ENCODE measurements at places on chromosomes 11 and 22.

GRCh38 chr11:64089493-64089892 is 53.8 kb downstream of the FLRT1 start:
- DNase-seq: no peak

- no peak for DNase-seq
Observed at GRCh38 chr11:62145261-62145871, 21.6 kb downstream of the INCENP start.

- no peak for DNase-seq
Observed at GRCh38 chr11:60854140-60854846, 1.5 kb downstream of the PTGDR2 start.

- DNase-seq: no peak
Observed at GRCh38 chr11:79167510-79168188, 273.2 kb downstream of the TENM4 start.

- no peak for DNase-seq
Observed at GRCh38 chr11:132561937-132562336, 970.4 kb downstream of the OPCML start.

- no peak for DNase-seq
Observed at GRCh38 chr22:45201678-45202332, 38.1 kb downstream of the NUP50 start.

DNA sequence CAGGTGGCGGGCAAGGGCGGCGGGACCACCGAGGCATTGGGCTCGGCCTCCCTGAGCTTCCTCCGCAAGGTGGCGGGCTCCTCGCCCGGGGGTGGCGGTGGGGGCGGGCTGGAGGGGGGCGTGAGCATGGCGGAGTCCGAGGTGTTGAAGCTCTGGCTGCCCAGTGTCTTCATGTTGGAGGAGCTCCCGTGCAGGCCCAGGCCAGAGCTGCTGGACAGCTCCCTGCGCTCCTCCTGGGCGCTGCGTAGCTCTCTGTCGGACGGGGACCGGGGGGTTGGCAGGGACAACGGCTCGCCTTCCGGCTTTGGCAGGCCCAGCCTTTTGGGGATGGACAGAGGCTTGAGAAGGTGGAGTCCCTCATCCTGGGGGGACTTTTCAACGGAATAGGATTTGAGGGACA is 43.9 kb upstream of the BID start:
- no peak for DNase-seq

DNA sequence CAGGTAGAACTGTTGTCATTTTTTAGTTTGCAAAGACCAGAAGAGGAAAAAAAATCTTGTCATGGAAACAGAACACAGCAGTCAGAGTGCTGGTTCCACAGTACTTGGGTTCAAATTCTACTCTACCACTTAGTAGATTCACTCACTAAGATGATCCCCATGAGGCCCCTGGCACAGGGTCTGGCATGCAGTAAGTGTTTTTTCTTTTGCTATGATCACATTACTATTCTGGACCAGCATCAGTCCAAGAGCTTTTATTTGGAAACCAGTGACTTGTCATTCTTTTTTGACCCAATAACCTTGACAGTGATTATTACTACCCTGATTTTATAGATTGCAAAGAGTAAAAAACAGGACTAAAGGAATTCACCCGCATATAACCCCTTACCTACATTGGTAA is 4.1 kb downstream of the EEF1G start:
- DNase-seq: no peak

- DNase-seq: no peak
Observed at GRCh38 chr22:39237318-39238100, 7.3 kb downstream of the PDGFB start.

DNA sequence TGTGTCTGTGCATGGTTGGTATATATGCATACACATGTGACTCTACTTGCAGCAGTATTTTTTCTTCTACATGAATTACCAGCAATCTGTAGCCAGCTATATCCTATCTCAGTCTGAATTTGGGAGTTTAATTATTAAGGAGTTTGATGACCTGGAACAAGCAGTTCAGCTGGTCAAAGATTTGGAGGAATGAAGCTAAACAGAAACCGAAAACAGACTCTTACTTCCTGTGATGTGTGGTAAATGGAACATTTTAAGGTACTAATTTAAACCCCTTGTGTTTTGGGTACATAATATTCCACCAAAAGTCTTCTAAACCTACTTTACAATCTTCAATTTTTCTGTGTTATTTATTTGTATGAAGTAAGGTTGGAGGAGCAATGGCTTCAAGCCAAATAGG is 124.4 kb upstream of the PGR start:
- DNase-seq: no peak

GRCh38 chr11:15969281-15969680 is 387.1 kb downstream of the SOX6 start:
- DNase-seq: peak; percentile 63

- DNase-seq: no peak
Observed at GRCh38 chr11:77308838-77309237, 7.4 kb upstream of the GDPD4 start.

- no peak for DNase-seq
Observed at GRCh38 chr11:84905411-84905810, 721.7 kb downstream of the DLG2 start.

DNA sequence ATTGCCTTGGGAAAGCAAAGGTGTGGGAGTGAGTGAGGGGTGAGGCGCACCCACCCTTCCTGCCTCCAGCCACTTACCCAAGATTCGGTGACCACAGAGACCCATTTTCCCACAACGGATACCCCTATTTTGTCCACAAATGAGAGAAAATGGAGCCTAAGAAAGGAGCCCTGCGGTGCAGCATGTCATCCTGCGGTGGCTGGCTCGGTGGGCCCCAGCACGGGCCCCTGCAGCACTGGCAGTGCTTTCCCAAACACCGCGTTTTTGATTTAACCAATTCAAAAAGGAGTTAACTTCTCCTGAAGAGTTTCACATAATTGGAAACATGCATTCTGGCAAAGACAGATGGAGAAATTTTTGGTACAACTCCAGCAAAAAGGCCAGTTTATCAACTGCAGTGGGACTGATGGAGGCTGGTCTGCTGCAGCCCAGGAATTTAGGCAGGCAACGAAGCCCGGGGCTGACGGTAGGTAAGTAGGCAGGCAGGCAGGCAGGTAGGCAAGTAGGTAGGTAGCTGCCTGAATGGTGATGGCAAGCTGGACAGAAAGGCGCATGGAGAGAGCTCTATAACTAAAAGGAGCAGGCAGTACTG is 84.2 kb downstream of the FDX1 start:
- no peak for DNase-seq

DNA sequence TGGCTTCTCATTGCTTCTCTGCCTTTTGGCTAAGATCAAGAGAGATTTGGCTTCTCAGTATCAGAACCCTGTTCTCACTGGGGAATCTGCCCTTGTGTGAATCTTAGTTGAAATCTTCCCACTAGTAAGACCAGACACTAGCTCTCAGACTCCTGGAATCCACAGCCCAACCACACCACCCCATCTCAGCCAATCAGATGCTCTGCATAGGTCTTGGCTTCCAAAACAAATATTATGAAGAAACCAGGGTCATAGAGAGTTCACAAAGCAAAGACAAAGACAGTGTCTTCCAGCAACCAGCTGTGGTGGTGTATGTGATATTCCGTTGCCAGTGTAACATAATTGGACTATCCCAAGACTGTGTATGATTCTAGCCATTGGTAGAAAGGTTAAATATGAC is 5.4 kb downstream of the OR8B12 start:
- DNase-seq: no peak

DNA sequence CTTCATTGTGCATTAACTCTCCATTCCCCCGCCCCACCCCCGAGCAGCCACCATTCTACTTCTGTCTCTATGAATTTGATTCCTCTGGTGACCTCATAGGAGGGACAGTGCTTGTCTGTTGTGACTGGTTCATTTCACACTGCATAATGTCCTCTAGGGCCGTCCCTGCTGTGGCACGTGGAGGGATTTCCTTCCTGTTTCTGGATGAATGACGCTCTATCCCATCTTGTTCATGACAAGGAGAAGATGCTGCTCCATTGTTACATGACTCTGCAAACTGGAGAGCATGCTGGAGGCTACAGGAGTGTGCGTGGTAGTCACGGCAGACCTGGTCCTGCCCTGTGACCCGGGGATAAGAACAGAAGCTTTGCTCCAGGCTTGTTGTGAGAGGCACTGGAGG is 61.3 kb downstream of the RTL6 start:
- DNase-seq: no peak

DNA sequence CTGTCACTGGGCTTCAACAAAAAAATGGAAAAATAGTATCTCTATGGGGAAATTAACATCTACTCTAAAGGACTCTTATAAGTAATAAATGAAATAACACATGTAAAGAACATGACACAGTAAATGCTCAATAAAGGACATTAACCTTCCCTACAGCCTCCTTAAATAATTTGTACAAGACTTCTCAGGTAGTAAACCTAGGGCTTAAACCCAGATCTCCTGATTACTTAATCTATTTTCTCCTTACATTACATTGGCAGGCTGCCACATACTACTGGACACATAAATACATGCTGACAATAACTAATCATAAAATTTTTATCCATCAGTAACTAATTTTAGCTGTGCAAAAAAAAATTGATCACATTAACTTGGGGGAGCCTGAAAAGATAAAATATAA is 4.9 kb downstream of the AMBRA1 start:
- no peak for DNase-seq

DNA sequence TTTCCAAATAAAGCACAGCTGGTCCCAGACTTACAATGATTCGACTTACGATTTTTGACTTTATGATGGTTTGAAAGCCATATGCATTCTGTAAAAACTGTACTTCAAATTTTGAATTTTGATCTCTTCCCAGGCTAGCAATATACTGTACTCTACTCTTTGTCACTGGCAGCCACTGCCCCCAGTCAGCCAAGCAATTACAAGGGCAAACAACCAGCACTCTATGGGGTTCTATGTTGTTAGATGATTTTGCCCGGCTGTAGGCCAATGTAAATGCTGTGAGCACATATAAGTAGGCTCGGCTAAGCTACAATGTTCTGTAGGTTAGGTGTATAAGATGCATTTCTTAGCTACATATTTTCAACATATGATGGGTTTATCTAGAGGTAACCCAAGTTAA is 217.3 kb downstream of the RAB38 start:
- no peak for DNase-seq

DNA sequence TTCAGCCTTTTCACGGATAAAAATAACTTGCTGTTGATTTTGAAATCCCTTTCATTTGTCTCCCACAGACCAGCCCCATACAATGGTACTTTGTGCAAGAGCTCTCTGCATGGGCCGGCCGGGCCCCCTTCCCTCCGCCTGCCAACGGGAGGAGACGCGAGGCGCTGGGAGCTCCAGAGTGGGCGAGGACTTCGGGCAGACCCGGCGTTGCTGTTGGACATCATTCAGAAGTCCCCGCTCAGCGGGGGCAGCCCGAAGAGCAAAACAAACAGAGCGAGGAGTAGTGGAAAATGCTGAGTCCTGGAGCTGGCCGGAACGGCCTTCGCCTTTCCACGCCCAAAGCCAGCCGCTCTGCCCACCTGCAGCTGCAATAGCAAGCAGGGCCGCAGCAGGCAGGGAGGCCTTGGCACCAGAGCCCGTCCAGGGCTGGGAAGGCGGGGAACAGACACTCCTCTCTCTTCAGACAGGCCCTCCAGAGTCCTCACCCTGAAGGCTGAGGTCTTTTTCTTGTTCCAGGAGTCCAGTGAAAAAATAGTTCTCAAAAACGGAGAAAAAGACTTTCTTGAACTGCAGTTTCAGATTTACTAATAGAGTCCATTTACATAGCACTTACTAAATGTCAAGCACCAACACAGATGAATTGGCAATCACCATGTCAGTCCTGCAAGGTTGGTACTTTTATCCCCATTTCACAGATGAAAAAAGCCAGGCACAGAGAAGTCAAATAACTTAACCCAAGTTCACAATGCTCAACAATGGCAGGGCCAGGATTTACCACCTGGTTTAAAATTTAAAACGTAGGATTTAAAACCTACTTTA is 135.5 kb downstream of the ETS1 start:
- peak; percentile 66 for DNase-seq

All from NCI-H774 (cell line).